ENCODE measurements at places on chromosomes 7 and 10.

DNA sequence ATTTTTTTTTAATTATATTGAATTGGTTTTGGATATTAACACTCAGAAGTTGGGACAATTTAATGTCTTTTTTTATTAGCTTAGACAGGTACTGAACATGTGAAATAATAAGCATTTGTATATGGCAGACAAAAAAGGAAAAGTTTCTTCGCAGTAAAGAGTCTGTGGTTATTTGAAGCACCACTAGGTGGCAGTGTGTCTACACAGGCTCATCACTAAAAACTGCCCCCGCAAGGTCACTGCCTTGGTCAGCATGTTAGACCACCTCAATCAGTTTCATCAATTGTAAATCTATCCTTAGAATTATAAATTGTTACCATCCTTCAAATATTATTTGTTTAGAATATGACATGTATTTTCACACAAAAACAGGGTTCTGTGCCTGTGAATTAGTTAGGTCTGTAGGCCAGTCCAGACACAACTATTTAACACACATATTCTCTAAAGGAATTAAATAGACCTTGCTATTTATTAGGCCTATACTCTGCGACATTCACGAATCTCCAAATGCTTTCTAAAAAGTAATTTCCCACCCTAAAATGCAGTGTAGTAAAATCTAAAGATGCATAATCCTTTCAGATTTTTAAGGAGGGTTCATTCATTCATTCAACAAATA lies 17.0 kb downstream of the PNLIPRP3 start:
- DNase-seq, result no peak
- no peak overlapping the region for H3K4me3 ChIP-seq
- H3K27ac ChIP-seq, result no peak overlapping the region

DNA sequence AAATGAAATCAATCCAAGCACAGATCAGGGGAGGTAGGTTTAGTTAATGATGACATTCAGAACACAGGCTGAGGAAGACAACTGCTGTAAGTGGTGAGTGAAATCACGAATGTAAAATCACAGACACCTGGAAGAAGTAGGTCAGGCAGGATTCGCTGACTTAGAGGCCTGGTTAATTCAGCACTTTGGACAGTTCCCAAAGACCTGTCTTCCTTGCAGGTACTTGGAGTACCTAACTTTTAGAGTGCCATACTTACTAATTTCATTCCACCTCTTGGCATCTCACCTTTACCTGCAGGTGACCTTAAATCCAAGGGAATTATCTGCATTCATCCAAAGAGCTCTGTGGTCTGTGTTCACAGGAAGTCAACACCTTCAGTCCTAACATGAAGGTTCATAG lies 822.3 kb downstream of the PHTF2 start:
- no peaks in the 10 kb centered on the region for H3K36me3 ChIP-seq
- H3K27me3 ChIP-seq, result no peaks in the 10 kb centered on the region
- no peak for DNase-seq
- H3K27ac ChIP-seq, result no peak overlapping the region

- no peaks in the 10 kb centered on the region for H3K27me3 ChIP-seq
- H3K4me1 ChIP-seq, result no peaks in the 10 kb centered on the region
- no peak overlapping the region for H3K27ac ChIP-seq
- no peak overlapping the region for H3K4me3 ChIP-seq
- peak; percentile 54 for DNase-seq
Measured at GRCh38 chr7:28020302-28020940, 160.2 kb downstream of the JAZF1 start.

GRCh38 chr10:107043461-107043860 lies 121.0 kb downstream of the SORCS1 start:
- no peaks in the 10 kb centered on the region for H3K36me3 ChIP-seq
- no peaks in the 10 kb centered on the region for H3K4me1 ChIP-seq
- H3K4me3 ChIP-seq, result no peak overlapping the region
- H3K27ac ChIP-seq, result no peak overlapping the region
- DNase-seq, result no peak

DNA sequence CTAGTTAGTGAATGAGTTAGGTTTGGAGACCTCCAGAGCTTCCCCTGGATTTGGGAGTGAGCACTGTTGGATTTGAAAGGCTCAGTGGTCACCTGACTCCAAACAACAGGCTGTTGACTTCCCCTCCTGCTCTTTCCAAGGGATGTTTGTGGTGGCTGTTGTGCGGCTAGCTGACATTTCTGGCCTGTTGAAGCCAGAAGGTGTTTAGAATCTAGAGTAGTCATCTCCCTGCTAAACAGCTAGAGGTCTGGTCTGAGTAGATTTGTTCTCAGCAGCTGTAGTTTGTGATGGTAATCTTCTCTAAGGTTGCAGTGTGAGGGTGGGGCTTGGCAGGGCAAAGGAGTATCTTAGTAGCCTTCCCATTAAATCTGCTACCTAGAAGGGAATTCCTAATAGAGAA lies 30.1 kb downstream of the BPGM start:
- no peaks in the 10 kb centered on the region for H3K27me3 ChIP-seq
- H3K4me1 ChIP-seq, result no peaks in the 10 kb centered on the region
- no peak for DNase-seq
- H3K27ac ChIP-seq, result no peak overlapping the region

DNA sequence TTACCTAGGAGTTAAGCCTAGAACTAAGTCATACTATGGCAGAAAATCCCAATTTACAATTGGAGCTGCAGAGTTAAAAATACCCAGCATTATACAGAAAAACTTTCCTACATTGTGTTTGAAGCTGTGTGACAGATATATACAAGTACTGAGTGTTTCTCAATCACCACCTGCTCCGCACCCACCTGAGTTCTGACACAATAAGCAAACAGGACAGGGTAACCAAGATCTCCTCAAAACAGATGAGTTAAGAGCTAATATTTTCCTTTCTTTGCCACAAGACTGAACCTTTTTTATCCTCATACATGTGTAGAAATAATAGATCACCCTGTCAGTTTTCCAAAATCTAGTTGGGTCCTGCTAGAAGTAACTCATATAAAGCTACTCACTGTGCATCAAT lies 186.3 kb downstream of the DOCK4 start:
- no peaks in the 10 kb centered on the region for H3K36me3 ChIP-seq
- no peaks in the 10 kb centered on the region for H3K27me3 ChIP-seq
- no peak overlapping the region for H3K4me3 ChIP-seq
- no peaks in the 10 kb centered on the region for H3K4me1 ChIP-seq
- DNase-seq, result no peak

- no peak overlapping the region for H3K27ac ChIP-seq
- no peak for DNase-seq
- H3K4me1 ChIP-seq, result no peaks in the 10 kb centered on the region
Measured at GRCh38 chr10:12465385-12466136, 116.2 kb downstream of the CAMK1D start.

DNA sequence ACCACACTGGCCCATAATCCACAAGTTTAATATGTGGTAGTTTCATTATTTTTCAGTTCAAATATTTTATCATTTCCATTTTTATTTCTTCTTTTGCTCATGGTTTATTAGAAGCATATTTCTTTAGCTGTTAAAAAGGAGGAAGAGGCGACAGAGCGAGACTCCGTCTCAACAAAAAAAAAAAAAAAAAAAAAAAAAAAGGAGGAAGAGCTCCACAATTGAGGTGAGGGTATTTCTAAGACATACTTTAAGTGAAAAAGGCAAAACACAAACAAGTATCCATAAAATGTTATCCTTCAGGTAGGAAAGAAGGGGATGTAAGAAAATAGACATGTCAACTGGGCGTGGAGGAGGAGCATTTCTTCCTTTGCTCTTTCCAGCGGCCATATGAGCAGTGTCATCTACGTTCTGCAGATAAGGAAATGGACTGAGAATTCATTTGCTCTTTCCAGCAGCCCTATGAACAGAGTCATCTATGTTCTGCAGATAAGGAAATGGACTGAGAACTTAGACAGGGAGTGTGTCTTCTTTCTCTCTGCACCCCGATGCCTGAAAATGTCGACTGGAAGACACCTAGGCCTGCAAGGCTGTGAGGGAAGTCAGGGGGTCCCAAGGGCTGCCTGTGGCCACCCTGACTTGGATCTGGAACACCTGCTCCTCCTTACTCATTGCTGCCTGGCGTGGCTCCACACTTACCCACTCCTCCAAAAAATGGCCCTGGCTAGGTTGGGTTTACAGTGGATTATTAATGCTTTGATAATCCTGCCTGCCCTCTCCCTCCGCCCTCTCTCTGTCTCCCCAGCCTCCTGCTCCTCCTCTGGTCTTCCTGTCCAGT lies 18.9 kb upstream of the RAMP3 start:
- H3K4me3 ChIP-seq, result no peak overlapping the region
- no peaks in the 10 kb centered on the region for H3K4me1 ChIP-seq
- no peak for DNase-seq

DNA sequence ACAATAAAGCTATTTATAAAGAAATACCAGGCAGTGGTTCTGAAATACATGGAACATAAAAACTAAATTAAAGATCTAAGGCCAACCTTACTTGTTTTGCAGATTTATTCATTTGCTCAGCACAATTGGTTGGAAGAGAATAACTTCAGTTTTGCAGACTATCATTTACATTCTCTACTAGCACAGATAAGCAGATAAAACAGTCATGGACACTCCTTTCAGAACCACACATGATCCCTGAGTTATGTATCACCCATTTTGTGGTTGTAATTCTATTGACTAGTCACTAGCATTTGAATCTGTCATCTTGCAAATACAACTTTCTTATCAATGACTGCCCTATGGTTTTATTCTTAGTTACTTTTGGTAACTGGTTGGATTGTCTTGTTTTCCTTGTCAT lies 45.1 kb downstream of the PRKAR2B start:
- DNase-seq, result no peak
- H3K4me3 ChIP-seq, result no peak overlapping the region
- H3K27ac ChIP-seq, result no peak overlapping the region
- H3K27me3 ChIP-seq, result no peaks in the 10 kb centered on the region
- no peaks in the 10 kb centered on the region for H3K36me3 ChIP-seq
- no peaks in the 10 kb centered on the region for H3K4me1 ChIP-seq

- peak overlapping the region; percentile 40 for H3K4me3 ChIP-seq
- H3K36me3 ChIP-seq, result no peaks in the 10 kb centered on the region
- peak overlapping the region; percentile 74 for H3K27ac ChIP-seq
Measured at GRCh38 chr10:18312374-18313139, 172.3 kb downstream of the CACNB2 start.

DNA sequence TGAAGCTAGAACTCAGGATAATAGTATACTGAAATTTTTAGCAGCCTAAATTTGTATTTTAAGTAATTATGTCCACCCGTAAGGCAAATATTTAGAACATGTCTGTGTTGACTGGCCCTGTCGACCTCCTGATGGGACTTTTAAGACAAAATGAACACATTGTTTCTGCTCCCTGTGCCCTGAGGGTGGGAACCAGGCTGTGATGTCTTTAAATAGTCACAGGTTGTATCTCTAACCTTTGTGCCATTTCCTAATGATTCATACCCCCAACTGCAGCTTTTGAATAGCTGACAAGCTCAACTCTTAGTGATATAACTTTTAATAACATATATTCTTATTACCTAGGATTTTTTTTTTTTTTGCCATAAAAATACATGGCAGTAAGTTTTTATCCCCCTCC lies 494.9 kb upstream of the AKR1E2 start:
- H3K4me1 ChIP-seq, result no peaks in the 10 kb centered on the region
- no peak overlapping the region for H3K4me3 ChIP-seq
- H3K27me3 ChIP-seq, result no peaks in the 10 kb centered on the region
- no peak for DNase-seq
- no peak overlapping the region for H3K27ac ChIP-seq

DNA sequence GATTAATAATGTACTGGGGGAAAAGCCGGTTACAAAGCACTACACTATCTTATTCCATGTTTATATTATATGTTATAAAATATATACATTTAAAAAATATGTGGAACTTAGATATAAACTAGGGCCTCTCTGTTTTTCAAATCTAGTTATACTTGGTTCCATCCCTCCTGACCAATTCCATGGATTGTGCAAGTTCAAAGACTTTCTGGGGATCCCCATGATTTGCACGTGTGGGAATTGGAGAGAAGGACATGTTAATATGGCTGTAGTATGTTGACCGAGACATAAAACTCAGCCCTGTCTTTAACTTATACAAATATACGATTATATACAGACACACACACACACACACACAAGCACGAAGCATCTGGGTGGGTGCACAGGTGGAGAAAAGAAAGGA lies 18.8 kb upstream of the ECHDC3 start:
- no peak overlapping the region for H3K27ac ChIP-seq
- no peaks in the 10 kb centered on the region for H3K4me1 ChIP-seq
- H3K36me3 ChIP-seq, result no peaks in the 10 kb centered on the region
- no peak overlapping the region for H3K4me3 ChIP-seq

- no peaks in the 10 kb centered on the region for H3K27me3 ChIP-seq
- H3K27ac ChIP-seq, result no peak overlapping the region
- no peak for DNase-seq
- no peaks in the 10 kb centered on the region for H3K36me3 ChIP-seq
- no peak overlapping the region for H3K4me3 ChIP-seq
Measured at GRCh38 chr7:28643188-28643569, 230.9 kb downstream of the CREB5 start.

GRCh38 chr10:132812520-132812919 lies 26.6 kb upstream of the NKX6-2 start:
- H3K4me1 ChIP-seq, result no peaks in the 10 kb centered on the region
- H3K36me3 ChIP-seq, result no peaks in the 10 kb centered on the region
- H3K27ac ChIP-seq, result no peak overlapping the region
- DNase-seq, result no peak

DNA sequence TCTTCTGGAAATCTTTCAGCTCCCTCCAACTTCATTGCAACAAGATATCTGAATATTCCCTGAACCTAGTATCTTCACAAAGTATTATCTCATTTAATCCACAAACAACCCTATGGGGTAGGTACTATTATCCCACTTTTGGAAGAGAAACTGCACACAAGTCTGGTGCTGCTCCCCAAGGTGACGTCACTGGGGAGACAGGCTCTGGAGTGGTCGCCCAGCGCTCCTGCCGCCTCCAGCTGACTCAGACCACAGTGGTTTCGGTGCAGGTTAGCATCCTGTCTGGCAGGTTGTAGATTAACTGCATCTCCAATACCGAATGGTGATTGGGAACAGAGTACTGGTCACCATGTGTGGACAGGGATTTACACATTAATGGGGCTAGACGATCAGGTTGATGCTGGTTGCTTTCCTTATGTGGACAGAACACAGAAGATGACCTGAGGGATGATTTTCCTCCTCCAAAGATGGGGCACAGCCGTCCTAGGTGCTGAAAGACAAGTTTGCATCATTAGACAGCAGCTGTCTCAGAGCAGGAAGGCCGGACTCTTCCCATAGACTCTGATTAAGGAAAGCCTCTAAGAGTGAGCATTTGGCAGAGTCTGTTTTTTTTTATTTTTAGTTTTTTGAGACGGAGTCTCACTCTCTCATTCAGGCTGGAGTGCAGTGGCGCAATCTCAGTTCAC lies 128.6 kb downstream of the TRRAP start:
- no peaks in the 10 kb centered on the region for H3K27me3 ChIP-seq
- no peak overlapping the region for H3K27ac ChIP-seq
- no peak overlapping the region for H3K4me3 ChIP-seq
- H3K36me3 ChIP-seq, result peaks cover 100% of the 10 kb centered on the region
- no peaks in the 10 kb centered on the region for H3K4me1 ChIP-seq

GRCh38 chr7:22726345-22726906 lies 574 bp upstream of the IL6 start:
- H3K36me3 ChIP-seq, result no peaks in the 10 kb centered on the region
- H3K27me3 ChIP-seq, result no peaks in the 10 kb centered on the region
- peak overlapping the region; percentile 45 for H3K4me3 ChIP-seq
- peak overlapping the region; percentile 53 for H3K27ac ChIP-seq

- DNase-seq, result no peak
- H3K27ac ChIP-seq, result no peak overlapping the region
- no peaks in the 10 kb centered on the region for H3K36me3 ChIP-seq
- H3K4me3 ChIP-seq, result no peak overlapping the region
- H3K27me3 ChIP-seq, result no peaks in the 10 kb centered on the region
Measured at GRCh38 chr10:130368761-130369560, 232.8 kb downstream of the GLRX3 start.

- H3K27me3 ChIP-seq, result no peaks in the 10 kb centered on the region
- H3K27ac ChIP-seq, result no peak overlapping the region
- peaks cover 2% of the 10 kb centered on the region for H3K4me1 ChIP-seq
- H3K36me3 ChIP-seq, result peaks cover 18% of the 10 kb centered on the region
- H3K4me3 ChIP-seq, result no peak overlapping the region
- DNase-seq, result no peak
Measured at GRCh38 chr7:140027858-140028257, 34.9 kb downstream of the PARP12 start.

Measured in tibial artery (tissue), 4 donors.